ENCODE measurements at places on chromosomes 1 and 21. TPM values are rescaled to one million over a fixed set of nuclear protein-coding genes. Genes with fewer than 3 reads are reported as not detected.
A peak's percentile ranks its signal among the peaks of the same experiment; 100 is the strongest.

TMIGD3 gene
- total RNA-seq, result not detected

MMEL1 gene
- not detected for total RNA-seq

PDE9A gene
- 8.5 TPM for total RNA-seq

EPS15 gene
- total RNA-seq, result 62.4 TPM

TLCD4 gene
- 0.57 TPM for total RNA-seq

SGIP1 gene
- total RNA-seq, result 118 TPM

C1QA gene
- total RNA-seq, result not detected

SPRR2A gene
- total RNA-seq, result not detected

ERICH3 gene
- total RNA-seq, result not detected

GJA8 gene
- not detected for total RNA-seq

LIX1L gene
- total RNA-seq, result 52.2 TPM

DNA sequence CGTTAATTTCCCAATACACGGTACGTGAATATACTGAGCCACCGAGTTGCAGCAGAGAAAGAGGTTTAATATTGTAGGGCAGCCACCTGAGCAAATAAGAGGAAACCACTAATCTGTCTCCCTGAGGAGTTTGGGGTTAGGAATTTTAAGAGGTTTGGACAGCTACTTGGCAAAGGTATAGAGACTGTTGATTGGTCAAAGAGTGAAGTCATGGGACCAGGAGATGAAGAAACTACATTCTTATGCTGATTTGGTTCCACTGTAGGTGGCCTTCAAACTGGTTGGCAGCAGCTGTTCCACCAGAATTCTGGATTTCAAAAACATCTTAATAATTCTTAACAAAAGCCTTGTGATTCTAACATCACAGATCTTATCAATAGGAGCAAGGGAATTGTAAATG lies 485.4 kb upstream of the PRMT6 start:
- H3K4me3 ChIP-seq, result no peak overlapping the region
- H3K27ac ChIP-seq, result no peak overlapping the region
- no peaks in the 10 kb centered on the region for H3K36me3 ChIP-seq
- H3K27me3 ChIP-seq, result no peaks in the 10 kb centered on the region
- DNase-seq, result no peak

GRCh38 chr1:112501810-112502641 lies 6.7 kb upstream of the WNT2B start:
- peak; percentile 91 for DNase-seq
- no peak overlapping the region for H3K27ac ChIP-seq
- no peaks in the 10 kb centered on the region for H3K36me3 ChIP-seq
- peak overlapping the region; percentile 69 for H3K4me3 ChIP-seq
- peaks cover 14% of the 10 kb centered on the region for H3K4me1 ChIP-seq

DNA sequence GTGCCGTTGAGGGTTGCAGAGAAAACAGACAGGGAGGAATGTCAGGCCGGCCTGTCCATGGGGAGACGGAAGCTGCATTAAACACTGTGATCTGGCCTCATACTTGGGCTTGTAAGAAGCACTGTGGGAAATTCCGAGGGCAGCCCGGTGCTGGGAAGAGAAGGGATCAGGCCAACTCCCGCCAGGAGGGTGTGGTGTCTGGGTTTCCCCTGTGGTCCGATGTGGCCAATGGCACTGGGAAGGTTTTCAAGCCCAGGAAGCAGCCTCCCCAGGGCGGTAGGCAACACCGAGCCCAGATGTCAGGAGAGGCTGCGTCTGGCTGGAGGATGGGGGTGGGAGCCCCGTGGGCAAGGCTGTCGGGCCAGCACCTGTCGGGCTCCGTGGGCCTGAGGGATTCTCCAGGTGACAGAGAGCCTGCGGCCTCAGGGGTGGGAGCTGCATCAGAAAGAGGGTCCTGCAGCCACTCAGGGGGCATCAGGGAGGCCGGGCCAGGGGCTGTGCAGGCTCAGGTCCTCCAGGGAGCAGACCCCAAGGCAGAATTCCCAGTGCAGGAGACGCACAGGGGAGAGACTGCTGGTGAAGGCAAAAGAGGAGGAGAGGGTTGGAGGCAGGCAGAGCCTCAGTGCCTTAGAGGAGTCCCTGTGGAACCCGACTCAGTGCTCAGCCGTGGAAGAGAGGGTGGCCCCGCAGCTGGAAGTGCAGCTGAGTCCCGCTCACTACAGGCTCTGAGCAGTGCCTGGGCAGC lies 8.4 kb downstream of the UBASH3A start:
- no peak for DNase-seq
- H3K4me3 ChIP-seq, result no peak overlapping the region
- peaks cover 5% of the 10 kb centered on the region for H3K4me1 ChIP-seq
- no peak overlapping the region for H3K27ac ChIP-seq

- H3K4me3 ChIP-seq, result no peak overlapping the region
- no peak overlapping the region for H3K27ac ChIP-seq
- no peaks in the 10 kb centered on the region for H3K36me3 ChIP-seq
- peaks cover 5% of the 10 kb centered on the region for H3K4me1 ChIP-seq
Measured at GRCh38 chr1:226428791-226429461, 21.0 kb upstream of the PARP1 start.

DNA sequence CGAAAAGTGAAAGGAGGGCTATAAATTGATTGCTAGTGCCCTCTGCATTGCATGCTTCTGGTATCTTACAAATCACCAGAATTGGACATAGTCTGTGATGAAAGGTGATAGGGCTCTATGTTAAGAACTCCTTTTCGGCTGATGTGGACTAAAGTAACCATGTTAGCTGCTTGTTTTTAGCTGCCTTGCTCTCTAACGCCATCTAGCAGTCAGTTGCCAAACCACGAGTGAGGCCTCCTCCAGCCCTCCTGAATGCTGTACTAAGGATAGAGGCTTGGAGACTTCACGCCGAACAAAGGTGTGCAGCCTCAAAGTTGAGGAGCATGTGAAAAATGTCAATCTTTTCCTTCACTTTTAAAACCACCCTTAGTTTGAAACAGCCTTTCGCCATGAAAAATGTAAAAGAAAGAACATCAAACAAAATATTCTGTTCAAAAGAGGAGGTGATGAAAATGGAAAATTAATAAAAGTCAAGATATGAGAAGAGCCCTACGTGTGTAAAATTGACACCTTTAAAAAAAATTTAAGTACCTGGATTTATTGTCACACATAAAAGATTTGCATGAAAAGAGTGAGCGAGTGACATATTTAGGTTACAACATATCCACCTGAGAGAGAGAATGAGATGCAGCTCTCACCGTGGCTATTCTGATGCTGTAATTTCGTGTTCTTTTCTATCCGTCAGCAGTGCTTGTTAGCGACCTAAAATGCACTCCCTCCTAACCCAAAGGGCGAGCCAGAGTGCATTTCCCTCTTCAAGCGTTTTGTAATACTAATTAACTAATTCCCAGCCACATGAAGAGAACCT lies 8.1 kb downstream of the LRRC53 start:
- H3K36me3 ChIP-seq, result no peaks in the 10 kb centered on the region
- no peaks in the 10 kb centered on the region for H3K4me1 ChIP-seq
- no peak overlapping the region for H3K27ac ChIP-seq
- no peak for DNase-seq
- H3K4me3 ChIP-seq, result no peak overlapping the region

DNA sequence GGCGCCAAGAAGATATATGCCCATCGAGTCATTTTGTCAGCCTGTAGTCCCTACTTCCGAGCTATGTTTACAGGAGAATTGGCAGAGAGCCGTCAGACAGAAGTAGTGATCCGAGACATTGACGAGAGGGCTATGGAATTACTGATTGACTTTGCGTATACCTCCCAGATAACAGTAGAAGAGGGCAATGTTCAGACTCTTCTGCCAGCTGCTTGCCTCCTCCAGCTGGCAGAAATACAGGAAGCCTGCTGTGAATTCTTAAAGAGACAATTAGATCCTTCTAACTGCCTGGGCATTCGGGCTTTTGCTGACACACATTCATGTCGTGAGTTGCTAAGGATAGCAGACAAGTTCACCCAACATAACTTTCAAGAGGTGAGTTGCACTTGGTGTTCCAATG lies 19.1 kb downstream of the KLHL20 start:
- H3K4me3 ChIP-seq, result no peak overlapping the region
- H3K27ac ChIP-seq, result no peak overlapping the region
- H3K36me3 ChIP-seq, result peaks cover 30% of the 10 kb centered on the region
- H3K4me1 ChIP-seq, result no peaks in the 10 kb centered on the region

GRCh38 chr1:227889863-227890405 lies 57.8 kb downstream of the WNT9A start:
- no peaks in the 10 kb centered on the region for H3K36me3 ChIP-seq
- H3K27me3 ChIP-seq, result no peaks in the 10 kb centered on the region
- H3K4me3 ChIP-seq, result no peak overlapping the region
- no peak overlapping the region for H3K27ac ChIP-seq

DNA sequence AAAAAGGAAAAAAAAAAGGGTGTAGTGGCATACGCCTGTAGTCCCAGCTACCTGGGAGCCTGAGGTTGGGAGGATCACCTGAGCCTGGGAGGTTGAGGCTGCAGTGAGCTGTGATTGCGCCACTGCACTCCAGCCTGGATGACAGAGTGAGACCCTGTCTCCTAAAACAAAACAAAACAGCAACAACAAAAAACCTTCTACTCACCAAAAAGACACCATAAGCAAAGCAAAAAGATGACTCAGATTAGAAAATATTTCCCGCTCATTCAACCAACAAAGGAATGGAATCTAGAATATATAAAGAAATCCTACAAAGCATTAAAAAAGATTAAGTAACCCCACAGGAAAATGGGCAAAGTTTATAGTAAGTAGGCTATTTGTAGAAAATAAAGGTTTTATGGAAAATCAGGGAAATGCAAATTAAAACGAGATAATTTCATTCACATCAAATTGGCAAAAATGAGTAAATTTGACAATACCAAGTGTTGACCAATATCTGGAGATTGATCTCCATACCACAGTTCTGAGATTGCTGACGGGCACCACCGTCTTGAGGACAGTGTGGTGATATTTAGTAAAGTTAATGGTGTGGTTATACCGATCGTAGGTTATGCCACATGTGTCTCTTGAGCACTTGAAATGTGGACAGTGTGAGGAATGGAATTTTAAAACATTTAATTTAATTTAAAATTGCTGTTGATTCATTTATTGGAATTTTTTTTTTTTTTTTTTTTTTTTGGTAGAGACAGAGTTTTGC lies 54.0 kb downstream of the PIK3CD start:
- no peak overlapping the region for H3K4me3 ChIP-seq
- H3K27ac ChIP-seq, result peak overlapping the region; percentile 32
- H3K4me1 ChIP-seq, result peaks cover 15% of the 10 kb centered on the region
- H3K36me3 ChIP-seq, result peaks cover 10% of the 10 kb centered on the region
- no peaks in the 10 kb centered on the region for H3K27me3 ChIP-seq

GRCh38 chr1:105793536-105794146 lies 1262.8 kb upstream of the PRMT6 start:
- DNase-seq, result no peak
- H3K4me1 ChIP-seq, result no peaks in the 10 kb centered on the region
- no peak overlapping the region for H3K4me3 ChIP-seq
- H3K36me3 ChIP-seq, result no peaks in the 10 kb centered on the region
